Anterior cingulate cortex (tissue), 58 donors: ENCODE measurements at places on chromosomes 7 and 10.

- DNase-seq = no peak
These were observed 40.6 kb upstream of the GHITM start for GRCh38 chr10:84098667-84099066.

- peak; percentile 31 for DNase-seq
These were observed 84.0 kb downstream of the GSAP start for GRCh38 chr7:77331938-77332695.

- no peak for DNase-seq
These were observed 49.0 kb downstream of the COL17A1 start for GRCh38 chr10:104036518-104037260.

DNA sequence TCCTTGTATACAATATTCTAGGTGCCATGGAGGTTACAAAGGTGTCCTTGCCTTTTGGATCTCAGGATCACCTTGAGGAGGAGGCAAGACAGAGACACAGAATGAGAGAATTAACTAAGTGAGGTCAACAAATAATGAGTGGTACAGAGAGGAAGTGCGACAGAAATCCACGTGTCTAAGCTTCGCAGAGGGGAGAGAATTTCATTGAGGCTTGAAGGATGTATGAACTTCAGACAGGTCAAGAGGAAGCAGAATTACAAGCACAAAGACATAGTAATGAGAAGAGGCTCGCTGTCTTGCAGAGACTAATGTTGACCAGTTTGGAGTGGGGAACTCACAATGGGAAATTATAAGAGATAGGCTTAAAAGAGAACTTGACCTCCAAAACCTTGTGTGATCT, 308.7 kb downstream of the FRMD4A start:
- no peak for DNase-seq

GRCh38 chr10:86001521-86001920, 365.1 kb downstream of the GRID1 start:
- DNase-seq = no peak

DNA sequence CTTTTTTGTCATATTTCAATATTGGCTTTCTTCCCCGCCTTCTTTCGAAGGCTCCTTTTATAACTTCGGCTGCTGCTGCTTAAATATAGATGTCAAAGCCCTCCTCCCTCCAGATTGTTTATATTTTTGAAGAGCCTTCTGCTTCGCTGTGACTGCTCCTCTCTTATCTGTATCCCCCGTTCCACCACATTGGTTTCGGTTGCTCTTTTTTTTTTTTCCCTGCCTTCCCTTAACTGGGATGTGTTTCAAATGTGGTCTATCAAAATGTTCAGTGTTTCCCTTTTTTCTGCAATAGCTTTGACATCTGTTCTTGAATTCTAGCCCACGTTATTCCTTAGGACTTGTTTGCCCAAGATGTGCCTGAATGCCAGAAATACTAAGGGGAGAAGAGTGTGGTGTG, 96.4 kb downstream of the CUX1 start:
- DNase-seq = peak; percentile 47

- peak; percentile 29 for DNase-seq
These were observed 37.9 kb upstream of the RASGEF1A start for GRCh38 chr10:43304687-43305333.

DNA sequence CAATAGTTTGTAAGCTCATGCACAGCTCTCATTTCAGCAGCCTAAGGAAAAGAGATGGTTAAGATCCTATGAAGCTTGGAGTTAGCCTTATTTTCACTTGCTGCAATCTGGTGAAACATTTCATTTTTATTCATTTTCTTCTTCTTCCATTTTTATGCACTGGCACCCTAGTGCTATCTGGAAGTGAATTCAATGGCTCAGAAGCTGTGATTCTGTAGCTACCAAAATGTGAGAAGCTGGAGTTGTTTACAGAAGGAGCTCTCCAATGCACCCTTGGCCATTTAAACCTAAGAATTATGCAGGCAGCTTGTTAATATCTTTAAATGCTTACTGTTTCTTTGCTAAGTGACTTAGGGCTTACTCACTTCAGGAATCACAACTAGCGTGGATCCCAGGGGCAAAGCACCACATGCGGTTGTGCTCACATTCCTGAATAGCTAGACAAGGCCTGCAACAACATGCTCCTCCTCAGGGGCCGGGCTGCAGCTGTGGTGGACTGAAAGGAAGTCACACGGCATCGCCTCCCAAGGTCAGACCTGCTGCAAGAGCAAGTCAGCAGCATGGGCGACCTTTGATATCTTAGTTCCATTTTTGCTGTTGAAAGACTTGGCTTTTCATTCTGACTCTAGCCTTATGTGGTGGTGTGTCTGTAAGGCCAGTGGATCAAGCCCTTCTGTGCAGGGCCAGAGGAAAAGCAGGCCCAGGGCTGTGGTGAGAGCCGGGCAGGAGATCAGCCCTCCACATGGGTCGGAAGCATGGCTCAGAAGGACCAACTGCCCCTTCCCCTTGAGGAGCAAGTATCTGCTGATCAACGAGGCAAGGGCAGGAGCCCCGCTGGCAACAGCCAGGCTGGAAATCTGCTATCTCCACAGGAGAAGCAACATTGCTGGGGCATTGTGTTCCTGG, 91.9 kb upstream of the MBL2 start:
- DNase-seq = no peak

DNA sequence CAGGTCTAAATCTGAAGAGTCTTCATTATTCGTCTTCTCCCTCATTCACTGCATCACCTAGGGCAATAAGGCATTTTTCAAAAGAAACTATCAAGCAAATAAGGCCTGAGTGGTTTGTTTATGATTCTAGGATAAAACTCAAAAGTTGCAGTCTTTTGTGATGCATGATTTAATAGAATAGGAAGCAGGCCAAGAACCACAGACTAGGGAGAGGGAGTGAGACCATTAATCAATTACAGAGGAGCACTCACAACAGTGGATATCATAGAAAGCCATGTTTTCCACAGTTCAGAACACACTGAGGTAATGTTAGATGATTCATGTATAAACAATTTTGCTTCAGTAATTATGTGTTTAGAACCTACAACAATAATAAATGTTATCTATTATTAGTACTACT, 87.8 kb upstream of the LRRTM3 start:
- no peak for DNase-seq

GRCh38 chr7:143327903-143328302, 12.0 kb downstream of the CLCN1 start:
- DNase-seq = no peak

DNA sequence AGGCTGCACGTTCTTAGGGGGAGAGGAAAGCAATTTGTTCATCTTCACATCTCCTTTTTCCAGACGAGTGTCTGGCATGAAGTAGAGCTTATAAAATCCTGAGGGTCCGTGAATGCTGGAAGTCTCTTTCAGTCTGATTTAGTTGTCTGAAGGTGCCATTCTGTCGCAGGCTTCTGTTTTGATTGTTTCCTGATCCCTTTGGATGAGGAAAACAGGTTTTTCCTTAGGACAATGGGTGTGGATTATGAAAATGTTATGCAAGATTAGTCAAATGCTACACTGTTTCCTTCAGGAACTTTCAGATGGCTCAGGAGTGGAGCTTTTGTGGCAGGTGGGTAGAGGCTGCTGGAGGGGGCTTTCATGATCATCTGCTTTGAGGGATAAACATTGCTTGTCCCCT, at the start of gene ITPRID1:
ITPRID1 (plus strand) TSS at position 301 of the 400 bp plus-strand sequence. CDS start 38,935 bp downstream, outside the sequence.
- no peak for DNase-seq

DNA sequence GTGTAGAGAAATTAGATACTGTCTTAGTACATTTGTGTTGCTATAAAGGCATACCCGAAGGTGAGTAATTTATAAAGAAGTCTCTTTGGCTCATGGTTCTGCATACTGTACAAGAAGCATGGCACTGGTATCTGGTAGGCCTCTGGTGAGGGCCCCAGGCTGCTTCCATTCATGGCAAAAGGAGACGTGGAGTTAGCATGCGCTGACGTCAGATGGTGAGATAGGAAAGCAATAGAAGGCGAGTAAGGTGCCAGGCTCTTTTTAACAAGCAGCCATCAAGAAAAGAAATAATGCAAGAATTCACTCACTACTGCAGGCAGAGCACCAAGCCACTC, 38.1 kb downstream of the AKR1C8 start:
- DNase-seq = no peak

DNA sequence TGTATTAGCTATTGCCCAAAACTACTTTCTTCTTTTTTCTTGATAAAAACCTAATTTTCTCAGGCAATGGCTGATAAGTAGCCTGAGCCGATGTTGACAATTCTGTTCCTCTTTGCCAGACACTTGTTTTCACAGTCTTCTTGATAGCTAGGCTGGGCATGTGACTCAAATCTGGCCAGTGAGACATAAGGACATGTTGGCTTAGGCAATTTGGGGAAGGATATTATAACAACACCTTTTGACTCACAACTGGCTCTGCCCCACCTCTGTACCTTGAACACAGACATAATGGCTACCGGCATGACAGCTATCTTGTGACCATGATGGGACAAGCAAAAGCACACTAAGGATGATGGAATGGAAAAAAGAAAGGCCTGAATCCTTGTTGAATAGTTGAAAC, 72.9 kb upstream of the GPR22 start:
- no peak for DNase-seq

DNA sequence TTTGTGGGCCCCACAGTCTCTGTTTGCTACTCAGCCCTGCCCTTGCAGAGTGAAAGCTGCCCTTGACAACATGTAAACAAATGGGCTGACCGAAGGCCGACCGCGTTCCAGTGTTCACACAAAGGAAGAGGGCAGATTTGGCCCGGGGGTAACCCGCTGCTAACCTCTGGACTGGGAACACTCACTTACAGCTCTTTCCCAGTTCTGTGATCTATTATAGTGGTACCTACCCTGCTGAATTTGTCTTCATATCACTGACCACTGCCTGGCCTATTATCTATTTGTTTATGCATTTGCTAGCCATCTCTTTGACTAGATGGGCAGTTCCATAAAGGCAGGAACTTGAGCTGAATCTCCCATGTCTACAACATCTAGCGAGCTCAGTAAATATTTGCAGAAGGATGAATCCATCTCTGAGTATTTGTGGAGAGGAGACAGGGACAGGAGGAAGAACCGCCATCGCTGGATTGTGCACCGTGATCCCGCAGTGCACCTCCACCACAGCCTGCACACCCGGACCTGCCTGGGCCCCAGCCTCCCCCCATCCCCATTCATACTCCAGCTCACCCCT, 15.2 kb downstream of the SLC29A3 start:
- no peak for DNase-seq

GRCh38 chr7:105621617-105622016, 40.3 kb upstream of the EFCAB10 start:
- DNase-seq = peak; percentile 44

DNA sequence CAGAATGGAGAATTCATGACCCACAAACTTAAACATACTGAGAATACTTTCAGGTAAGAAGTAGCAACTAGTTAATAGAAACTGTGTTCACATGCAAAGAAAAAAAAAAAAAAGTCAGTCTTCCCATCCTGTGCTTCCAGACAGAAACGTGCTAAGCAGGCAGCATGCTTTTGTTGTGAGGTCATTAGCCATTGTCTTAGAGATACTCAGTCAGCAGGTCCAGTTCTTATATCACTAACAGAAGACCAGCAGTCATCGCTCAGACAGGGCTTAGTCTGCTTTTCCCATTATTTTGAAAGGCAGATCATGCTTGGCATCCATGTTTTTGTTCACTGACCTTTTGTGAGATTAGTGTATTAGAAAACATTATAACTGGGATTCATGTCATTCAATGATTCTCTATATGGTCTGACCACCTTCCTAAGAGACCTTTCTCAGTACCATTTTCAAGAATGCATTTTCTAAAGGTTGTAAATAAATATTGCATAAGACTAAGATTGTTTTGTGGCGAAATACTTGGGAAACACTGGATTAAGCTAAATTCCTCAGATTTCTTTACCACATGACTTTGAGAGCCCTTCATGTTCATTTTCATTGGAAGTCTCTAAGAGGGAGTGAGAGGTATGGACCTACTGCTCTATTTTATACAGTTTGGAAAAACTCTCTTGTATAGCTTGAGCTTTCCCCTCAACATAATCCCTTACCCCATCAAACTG, 45.0 kb upstream of the AGBL3 start:
- no peak for DNase-seq

DNA sequence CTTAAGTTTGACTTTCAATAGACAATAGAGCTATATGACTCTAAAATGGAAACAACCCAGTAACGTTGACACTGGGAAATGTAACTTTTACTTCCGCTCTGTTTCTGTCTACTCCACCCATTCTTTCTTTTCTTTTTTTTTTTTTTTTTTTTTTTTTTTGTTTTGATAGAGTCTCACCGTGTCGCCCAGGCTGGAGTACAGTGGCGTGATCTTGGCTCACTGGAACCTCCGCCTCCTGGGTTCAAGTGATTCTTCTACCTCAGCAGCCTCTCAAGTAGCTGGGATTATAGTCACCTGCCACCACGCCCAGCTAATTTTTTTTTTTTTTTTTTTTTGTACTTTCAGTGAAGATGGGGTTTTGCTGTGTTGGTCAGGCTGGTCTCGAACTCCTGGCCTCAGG, 13.9 kb downstream of the PRSS2 start:
- DNase-seq = no peak

GRCh38 chr7:93717217-93717900, 142.8 kb upstream of the CALCR start:
- no peak for DNase-seq

DNA sequence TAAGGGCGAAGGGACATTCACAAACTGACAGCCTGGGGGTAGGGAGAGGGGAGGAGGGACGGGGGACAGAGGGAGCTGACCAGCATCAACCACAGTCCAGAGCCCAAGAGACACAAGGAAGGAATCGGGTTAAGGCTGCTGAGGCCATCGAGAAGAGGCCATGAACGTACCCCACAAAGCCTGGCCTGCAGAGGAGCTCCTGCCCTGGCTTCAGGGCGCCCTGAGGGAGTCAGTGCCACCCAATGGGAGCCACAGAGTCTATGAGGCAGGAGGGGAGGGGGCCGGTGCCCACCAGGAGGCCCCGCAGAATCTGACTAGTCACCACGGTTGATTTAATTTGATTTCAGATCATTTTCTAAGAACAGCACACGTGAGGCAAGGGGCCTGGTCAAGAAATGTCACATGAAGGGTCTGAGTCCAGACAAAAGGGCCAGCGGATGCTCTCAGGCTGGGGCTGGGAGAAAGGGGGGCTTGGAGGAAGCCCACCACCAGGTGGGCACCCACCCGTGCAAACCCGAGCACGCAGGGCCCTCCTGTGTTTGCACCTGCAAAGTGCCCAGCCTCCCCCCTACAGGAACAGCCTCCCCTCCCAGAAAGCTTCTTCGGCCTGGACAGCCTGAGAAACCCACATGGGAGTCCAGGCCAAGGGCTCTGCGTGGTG, 40.4 kb downstream of the CAMK2B start:
- no peak for DNase-seq

DNA sequence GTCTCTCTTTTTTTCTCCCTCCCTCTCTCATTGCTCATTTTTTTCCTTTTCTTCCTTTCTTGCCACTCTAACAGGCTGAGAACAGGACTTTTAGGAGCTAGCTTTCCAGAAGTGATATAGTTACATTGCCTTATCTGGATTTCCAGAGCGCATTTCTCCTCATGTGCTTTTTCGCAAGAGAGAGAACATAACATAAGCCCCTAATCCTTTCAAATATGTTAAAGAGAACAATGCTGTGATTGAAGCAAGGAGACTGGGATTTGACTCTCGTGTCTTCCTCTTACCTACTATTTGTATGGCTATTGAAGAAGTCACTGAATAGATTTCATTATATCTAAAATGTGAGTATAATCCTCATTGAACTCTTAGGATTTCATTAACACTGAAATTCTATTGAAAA, 101.2 kb upstream of the PRPS1L1 start:
- no peak for DNase-seq

- no peak for DNase-seq
These were observed 19.1 kb downstream of the ZNRF2 start for GRCh38 chr7:30303312-30304039.

- DNase-seq = no peak
These were observed 151.3 kb downstream of the REEP3 start for GRCh38 chr10:63672491-63672890.
